D721Med (cell line): ENCODE measurements at places on chromosomes 3 and 15.

DNA sequence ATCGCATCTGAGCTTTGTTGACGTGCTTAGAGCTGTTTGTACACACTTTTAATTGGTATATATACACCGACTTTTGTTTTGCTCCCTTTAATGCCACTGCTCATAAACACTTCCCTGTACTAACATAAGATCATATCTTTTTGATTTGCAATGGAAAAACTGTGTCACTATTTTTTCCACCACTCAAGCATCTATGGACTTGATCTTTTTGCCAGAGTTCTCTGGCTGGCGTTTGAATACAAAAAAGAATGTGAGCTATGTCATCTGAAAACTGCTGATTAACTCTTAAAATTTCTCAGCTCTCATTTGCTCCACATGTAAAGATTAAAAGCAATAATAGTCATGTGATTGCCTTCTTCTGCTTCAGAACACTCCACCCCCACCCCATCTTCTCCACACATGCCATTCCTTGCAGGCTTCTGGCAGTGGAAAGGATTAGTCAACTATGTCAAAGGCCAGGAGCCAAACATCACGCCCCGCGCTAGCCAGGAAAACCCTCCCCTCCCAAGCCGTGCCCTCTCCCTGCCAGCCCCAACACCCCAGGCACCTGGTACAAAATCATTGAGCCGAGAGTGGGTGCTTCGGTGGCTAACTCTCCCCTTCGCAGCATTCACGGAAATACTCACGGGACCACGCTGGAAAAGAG is 123.4 kb upstream of the MEF2A start:
- DNase-seq, result no peak

DNA sequence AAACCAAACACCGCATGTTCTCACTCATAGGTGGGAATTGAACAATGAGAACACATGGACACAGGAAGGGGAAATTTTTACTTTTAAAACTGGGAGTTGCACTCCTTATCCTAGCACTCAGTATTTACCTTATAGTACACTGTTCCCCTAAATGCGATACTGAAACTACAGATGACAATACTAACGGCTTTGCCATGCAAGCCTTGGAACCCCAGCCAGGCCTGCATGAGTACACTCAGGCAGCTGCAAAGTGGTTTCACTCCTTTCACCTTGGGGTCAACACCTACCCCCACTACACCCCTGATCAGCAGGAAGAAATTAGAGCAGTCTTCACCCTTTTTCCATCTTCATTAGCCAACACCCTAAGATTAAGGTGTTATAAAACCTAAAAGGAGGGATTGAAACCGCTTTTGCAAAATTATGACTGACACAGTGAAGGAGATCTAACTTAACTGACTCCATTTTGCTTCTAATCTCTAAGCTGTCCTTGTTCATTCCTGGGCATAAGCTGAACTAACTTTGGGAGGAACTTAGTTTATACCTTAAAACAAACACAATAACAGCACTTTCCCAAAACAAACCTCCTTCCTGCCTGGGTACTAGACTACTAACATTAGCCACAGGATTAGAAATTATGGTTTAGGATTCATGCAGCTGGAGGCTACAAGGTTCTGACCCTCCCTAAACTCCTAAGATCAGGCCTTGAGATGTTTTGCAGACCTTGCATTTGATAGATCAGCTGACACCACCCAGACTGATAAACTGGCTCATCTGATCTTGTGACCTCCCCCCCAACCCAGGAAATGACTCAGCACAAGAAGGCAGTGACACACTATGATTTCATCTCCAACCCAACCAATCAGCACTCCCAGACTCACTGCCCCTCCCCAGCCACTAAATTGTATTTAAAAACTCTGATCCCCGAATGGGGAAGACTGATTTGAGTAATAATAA is 452.1 kb upstream of the PPP2R3A start:
- no peak for DNase-seq

GRCh38 chr15:100688549-100689120 is 86.2 kb downstream of the ASB7 start:
- DNase-seq, result no peak

DNA sequence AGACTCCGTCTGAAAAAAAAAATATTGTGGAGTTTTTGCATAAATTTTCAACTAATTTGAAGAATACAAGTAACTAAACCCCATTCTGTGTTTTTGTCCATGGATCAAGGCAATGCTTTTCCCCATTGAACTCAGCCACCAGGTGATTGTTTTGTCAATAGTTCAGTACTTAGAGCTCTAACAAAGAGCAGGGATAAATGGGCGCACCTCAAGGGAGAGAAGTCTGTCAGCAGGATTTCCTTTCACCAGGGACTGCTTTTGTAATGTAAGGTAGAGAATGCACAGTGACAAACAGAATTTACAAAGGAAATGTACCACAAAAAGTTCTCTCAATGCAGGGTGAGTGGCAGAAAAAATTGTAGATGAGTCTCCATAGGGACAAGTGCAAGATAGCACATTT is 10.8 kb upstream of the ATP13A5 start:
- DNase-seq, result no peak

GRCh38 chr3:118108769-118109168 is 925.9 kb downstream of the IGSF11 start:
- no peak for DNase-seq

GRCh38 chr3:111976254-111976653 is 2.6 kb upstream of the ABHD10 start:
- no peak for DNase-seq

DNA sequence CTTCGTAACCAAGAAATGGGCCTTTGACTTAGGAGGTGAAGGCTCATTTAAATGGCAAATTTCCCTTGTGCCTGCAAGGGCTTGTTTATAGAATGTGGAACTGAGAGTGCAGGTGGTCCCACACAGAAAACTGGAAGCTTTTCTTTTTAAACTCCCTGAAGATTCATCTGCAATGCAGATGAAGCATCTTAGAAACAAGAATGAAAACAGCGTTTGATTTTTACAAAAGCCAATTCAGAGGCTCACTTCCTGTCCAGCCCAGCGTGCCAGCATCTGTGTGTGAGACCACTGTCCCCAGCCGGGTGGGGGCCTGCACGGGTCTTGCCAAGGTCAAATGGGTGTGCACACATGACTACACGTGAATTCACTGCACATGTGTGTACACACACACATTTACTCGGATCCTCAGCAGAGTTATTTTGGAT is 94.7 kb downstream of the LINGO1 start:
- no peak for DNase-seq

GRCh38 chr3:99532246-99532645 is 106.1 kb upstream of the COL8A1 start:
- DNase-seq, result no peak

DNA sequence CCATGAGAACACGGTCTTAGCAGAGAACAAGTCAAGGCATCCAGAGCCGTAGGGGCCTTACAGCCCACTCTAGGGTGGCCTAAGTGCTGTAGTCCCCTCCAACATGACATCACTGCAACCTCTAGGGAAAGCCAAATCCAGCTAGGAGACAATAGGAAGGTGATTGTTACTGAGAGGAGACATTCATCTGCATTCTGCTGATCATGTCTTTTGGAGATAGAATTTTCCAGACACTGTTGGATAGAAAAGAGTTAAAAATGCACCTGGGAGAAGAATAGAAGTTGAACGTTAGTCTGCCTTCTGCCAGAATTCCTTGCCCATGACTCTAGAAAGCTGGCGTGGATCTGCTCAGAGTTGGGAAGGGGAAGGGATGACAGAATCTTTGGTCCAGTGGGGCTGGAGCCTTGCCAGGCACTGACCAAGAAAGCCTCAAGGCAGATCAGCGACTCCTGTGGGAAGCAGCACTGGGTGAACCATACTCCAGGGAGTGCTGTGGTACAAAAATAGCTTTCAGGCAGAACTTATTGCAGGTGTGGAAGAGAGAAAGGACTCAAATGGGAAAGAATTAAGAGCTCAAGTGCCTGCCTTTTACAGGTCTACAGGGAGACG is 44.8 kb upstream of the RAF1 start:
- DNase-seq, result no peak

GRCh38 chr15:67785431-67785830 is 39.9 kb upstream of the SKOR1 start:
- DNase-seq, result no peak

DNA sequence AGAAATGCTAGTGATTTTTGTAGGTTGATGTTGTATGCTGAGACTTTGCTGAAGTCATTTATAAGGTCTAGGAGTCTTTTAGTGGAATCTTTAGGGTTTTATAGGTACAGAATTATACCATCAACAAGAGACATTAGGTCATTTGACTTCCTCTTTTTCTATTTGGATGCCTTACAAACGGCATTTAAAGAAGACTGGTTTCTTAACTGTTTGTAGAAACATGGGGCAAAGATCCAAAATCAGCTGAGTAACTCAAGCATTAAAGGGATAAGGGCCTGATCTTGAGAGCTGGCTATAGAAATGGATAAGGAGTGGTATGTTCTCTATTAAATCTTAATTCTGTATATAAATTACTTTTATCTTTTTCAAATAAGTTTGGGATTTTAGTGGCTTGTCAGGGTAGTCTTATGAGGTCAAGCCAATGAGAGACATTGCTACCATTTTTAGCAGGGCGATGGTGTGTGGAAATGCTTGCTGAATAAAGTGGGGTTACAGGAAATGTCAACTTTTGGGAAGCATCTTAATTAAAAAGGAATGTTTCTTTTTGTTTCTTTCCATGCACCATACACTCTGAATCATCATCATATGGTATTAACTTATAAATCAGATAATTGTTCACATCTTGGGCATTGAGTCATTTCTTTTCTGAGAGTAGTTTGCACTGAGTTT is 197.7 kb upstream of the GBE1 start:
- no peak for DNase-seq

GRCh38 chr15:66775127-66776105 is 73.4 kb downstream of the SMAD6 start:
- no peak for DNase-seq

GRCh38 chr3:85790445-85791030 is 831.7 kb downstream of the CADM2 start:
- no peak for DNase-seq

DNA sequence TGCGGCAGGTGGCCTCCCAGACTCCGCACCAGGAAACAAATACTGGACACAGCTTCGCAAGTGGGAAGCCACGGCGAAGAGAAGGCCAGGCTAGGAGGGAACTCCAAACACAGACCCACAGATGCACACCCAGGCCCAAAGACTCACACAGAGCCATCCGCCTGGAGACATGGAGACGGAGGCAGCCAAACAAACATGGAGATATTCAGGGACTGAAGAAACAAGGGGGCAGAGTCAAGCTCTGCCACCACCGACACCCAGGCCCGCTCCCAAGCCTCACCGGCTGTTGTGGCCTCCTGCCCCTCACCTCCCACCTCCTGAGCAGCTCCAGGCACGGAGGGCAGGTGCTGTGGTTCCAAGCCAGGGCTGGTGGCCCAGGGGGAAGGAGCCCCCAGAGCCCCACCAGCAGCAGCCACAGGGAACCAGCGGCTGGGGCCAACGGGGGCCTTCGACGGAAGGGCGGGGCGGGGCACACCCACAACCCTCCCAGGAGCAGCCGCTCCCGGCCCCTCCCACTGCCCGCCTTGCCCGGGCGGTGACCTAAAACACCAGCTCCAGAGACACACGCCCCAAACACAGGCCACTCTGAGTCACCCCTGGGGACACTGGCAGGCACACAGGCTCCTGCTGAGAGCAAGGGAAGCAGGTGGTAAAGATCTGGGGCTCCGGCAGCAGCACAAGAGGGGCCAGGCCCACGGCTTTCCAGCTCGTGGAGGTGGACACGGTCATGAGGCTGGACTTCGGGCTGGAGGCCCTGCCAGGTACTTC is 31.9 kb downstream of the TNK2 start:
- DNase-seq, result no peak

GRCh38 chr15:38930851-38931572 is 366.4 kb upstream of the RASGRP1 start:
- no peak for DNase-seq

DNA sequence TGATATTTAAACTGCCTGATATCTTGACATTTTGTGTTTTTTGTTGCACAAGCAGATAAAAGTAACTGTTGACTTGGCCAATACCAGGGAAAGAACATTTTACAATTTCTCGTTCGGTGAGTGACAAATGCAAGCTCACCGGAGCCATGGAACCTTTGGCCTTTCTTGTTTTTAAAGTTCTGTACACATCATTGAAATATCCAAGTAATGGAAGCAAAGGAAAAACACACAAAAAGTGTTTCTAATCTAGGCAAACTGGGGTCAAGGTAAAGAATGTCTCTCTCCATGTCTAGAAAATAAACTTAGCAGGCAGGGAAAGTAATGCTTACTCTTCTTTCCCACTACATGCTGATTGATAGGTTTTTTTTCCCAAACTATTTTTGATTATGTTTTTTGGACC is 27.8 kb downstream of the SPTSSB start:
- no peak for DNase-seq

DNA sequence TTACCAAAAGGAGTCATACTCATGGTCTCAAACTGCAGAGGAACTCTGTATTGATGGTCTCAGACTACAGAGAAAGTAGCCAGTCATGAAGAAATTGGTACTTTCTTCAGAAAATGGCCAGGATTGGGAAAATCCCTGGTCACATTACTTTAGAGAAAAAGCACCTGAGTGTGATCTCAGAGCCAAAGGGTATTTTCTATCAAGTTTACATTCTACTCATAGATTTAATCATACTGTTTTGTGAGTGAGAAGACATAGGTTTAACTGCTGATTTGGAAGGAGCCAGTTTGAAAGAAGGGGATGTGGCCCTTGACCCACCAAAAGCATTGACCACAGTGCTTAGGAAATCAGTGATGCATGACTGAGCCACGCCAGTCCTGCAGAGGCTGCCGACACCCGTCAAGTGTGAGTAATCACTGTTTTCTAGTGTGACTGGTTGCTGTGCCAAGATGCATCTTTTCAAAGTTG is 203.6 kb downstream of the AKAP13 start:
- no peak for DNase-seq

- no peak for DNase-seq
Measured at GRCh38 chr15:56098195-56098863, 104.9 kb upstream of the NEDD4 start.

- DNase-seq, result no peak
Measured at GRCh38 chr3:102941786-102942185, 507.0 kb downstream of the ZPLD1 start.

- no peak for DNase-seq
Measured at GRCh38 chr3:69090021-69090420, 5.3 kb downstream of the ARL6IP5 start.

DNA sequence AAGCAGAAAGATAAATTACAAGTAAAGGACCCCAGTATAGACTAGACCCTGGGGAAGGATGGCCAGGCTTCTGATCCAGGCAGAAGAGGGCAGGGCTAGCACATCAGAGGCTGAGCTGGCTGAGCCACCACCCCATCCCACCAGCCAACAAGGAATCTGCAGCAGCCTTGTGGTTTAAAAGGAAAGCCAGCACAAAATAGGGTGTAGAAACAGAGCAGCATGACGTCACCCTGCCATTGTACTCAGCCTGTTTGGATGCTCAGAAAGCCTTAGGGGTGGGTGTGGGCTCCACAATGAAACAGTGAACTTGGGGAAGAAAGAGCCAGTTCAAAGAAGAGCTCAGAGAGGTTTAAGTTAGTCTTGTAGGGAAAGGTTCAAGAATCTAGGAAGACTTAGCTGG is 28.2 kb downstream of the DUOX1 start:
- DNase-seq, result no peak

- no peak for DNase-seq
Measured at GRCh38 chr3:107496855-107497254, 25.9 kb upstream of the BBX start.
